Astrocyte (in vitro differentiated cells and primary cell): ENCODE measurements at places on chromosomes 1 and 21.

- DNase-seq: peak; percentile 77
These were observed 203.0 kb downstream of the PLPP3 start for GRCh38 chr1:56376188-56376984.

- no peak for DNase-seq
These were observed 107.2 kb downstream of the KCNK1 start for GRCh38 chr1:233721004-233721595.

DNA sequence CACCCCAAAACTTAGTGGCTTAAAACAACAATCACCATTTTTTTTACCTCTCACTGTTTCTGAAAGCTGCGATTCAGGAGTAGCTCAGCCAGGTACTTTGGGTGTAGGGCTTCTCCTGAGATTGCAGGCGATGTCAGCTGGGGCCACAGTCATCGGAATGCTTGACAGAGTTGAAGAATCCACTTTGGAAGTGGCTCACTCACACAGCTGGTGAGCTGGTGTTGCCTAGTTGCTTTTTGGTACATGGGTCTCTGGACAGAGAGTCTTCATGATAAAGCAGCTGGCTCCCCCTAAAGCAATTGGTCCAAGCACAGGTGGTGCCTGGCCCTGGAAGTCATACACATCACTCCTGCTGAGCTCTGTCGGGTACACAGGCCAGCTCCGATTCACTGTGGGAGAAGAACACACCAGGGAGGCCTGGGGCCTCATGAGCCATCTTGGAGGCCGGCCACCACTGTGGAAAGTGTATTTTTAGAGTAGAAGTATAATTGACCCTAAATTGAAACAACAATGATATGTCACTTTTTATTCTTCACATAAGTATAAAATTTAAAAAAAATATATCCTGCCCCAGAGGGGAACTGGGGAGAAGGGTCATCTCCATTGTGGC lies 75.2 kb upstream of the GALNT2 start:
- DNase-seq: no peak

GRCh38 chr1:167082511-167083027 lies 7.6 kb downstream of the GPA33 start:
- DNase-seq: no peak

DNA sequence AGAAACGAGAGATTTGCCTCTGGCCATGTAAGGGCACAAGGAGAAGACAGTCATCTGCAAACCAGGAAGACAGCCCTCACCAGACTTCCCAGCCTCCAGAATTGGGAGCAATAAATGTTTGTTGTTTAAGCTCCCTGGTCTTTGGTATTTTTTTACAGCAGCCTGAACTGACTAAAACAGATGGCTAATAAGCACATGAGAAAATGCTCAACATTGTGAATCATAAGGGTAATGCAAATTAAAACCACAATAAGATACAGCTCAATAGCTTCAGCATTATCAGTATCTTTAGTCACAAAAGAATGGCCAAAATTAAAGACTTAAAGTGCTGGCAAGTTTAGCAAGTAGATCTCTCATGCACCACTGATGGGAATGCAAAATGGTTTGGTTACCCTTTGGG lies 11.7 kb downstream of the UBE2G2 start:
- DNase-seq: peak; percentile 80

- no peak for DNase-seq
These were observed 3.1 kb downstream of the ASCL5 start for GRCh38 chr1:201123866-201124265.

DNA sequence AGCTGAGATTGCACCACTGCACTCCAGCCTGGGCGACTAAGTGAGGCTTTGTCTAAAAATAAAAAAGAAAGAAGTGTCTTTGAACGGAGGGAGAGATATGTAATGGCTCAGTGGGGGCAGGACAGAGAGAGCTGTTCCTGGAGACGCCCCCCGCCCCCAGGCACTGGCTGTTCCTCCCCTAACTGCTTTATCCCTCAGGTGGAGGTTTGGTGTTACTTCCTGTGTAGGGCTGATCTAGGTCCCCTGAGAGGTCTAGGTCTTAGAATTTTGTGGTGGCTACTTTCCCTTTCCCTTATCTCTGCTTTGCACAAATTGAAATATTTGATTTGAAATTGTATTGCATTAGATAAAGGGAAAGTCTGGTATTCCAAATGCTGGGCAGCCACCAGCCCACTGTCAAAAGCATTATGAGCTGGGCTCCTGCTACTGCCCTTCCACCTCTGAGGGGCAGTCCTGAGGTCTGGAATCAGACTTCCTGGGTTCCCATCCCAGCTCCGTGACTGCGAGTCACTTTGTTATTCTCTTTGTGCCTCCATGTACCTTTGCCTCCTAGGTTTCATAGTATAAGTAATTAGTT lies 134.8 kb upstream of the KIF26B start:
- no peak for DNase-seq

DNA sequence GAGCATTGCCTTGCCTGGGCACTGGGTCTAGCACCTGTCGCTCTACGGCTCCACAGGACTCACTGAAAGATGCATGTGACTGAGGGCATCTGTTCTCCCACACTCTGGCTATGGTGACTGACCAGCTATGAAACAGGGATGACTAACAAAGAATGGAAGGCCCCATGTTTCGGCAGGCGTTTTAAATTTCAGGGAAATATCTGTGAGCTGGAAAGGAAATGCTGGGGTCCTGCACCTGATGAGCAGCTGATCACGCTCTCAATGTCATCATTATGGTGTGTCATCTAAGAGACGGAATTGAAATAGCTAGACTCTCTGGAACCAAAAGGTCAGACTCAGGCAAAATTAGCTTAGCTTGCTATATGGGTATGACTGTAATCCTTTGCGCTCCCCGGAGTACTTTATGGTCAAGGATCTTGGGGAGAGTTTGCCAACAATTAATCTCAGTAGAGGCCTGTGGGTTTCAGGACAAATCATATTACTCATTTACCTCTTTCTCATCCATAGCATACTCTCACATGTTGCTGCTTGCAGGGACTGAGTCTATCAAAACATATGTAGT lies 24.5 kb upstream of the PALMD start:
- DNase-seq: peak; percentile 10

DNA sequence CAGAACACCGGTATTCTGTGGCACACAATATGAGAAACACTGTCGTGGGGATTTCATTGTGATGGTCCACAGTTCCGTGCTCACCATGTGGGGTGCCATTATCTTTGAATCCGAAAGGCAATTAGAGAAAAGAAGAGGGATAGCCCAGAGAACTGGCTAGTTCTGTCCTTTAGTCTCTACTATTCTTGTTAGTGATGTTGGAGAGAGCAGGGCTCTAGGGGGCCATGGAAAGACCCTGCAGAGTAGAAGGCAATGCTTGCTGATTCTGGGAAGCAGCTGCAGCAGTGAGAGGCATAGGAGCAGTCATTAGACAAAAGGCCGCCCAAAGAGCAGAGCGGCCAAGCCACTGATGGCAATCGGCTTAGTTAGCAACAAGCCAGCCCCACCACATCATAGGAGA lies 146.3 kb downstream of the TSEN15 start:
- DNase-seq: no peak

GRCh38 chr1:98668733-98669132 lies 7.2 kb downstream of the SNX7 start:
- no peak for DNase-seq

DNA sequence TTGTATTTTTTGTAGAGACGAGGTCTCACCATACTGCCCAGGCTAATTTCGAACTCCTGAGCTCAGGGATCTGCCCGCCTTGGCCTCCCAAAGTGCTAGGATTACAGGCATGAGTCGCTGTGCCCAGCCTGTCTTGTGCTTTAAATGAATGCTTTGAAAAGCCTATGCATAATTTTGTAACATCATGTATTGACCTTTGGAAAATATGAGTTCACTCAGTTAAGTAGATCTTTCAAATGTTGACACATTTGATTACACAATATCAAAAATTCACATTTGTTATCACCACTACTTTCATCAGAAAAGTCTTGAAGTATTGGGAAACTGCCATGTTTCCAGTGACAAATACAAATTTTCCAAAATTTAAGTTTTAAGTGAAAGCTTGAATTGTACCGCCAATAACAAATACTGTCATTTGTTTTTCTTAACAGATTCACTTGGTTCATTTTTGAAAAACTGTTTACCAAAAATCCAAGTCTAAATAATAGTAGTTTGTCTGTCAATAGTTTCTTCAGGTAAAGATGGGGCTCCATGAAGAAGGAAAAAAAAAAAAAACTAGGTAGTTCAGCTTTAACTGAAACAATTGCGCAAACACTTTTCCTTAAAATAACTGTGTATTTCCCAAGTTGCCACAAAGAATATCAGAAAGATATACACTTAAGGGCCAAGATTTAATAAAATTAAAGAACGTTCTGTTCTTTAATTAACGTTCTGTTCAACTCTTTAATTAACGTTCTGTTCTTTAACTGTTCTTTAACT lies 233.2 kb upstream of the NR5A2 start:
- DNase-seq: no peak

GRCh38 chr1:205455581-205456382 lies at the start of gene BLACAT1:
Gene BLACAT1, minus strand, starts transcription at chr1:205456045.
- DNase-seq: no peak

- peak; percentile 86 for DNase-seq
These were observed 862 bp upstream of the SGIP1 start for GRCh38 chr1:66532798-66533783.

DNA sequence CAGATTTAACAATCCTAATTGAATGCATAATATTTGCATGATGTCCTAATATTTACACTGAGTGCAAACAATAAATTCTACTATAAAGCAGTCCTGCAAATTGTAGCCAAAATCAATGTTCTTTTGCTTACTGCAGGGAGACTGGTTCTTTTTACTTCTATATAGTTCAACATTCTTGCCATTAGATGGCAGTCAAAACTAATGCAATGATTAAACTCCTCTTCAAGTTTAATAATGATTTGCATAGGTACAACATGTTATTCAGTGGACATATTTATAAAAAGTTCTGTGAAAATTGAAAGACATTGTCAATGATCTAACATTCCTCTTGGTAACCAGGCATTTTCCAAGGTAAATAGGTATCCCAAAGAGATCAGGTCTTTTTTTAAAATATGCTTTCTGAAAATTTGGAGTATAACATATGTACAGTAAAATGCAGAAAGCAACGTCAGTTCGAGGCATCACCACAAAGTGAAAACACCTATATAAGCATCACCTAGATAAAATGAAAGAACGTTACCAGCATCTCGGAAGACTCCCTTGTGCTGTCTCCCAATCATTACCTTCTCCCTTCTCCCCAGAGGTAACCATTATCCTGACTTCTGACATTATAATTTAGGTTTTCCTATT lies 9.8 kb upstream of the FNBP1L start:
- peak; percentile 30 for DNase-seq

- no peak for DNase-seq
These were observed 44.2 kb upstream of the KDM4A start for GRCh38 chr1:43605766-43606165.

DNA sequence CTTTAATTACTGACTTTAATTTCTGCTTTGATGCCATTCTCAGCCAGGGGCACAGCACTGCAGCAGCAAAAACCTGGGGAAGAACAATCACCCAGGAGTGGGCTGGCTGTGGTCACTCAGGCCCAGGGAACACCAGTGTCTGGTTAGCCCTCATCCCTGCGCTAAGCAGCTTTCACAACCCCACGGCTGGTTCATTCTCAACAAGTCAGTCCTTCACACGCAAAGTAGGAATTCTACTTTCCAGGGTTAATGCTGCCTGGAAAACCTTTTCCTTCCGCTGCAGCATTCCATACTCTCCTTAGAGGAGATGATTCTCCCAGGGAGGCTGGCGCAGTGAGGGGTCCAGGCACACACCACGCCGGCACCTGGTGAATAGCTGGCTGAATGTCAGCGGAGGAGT lies 24.3 kb upstream of the KCNE1 start:
- no peak for DNase-seq

- no peak for DNase-seq
These were observed 1.1 kb downstream of the LGALS8 start for GRCh38 chr1:236524895-236525184.

GRCh38 chr1:203065191-203065590 lies 20.6 kb downstream of the MYOG start:
- DNase-seq: no peak

GRCh38 chr21:46437511-46437910 lies 21.2 kb upstream of the DIP2A start:
- DNase-seq: no peak

DNA sequence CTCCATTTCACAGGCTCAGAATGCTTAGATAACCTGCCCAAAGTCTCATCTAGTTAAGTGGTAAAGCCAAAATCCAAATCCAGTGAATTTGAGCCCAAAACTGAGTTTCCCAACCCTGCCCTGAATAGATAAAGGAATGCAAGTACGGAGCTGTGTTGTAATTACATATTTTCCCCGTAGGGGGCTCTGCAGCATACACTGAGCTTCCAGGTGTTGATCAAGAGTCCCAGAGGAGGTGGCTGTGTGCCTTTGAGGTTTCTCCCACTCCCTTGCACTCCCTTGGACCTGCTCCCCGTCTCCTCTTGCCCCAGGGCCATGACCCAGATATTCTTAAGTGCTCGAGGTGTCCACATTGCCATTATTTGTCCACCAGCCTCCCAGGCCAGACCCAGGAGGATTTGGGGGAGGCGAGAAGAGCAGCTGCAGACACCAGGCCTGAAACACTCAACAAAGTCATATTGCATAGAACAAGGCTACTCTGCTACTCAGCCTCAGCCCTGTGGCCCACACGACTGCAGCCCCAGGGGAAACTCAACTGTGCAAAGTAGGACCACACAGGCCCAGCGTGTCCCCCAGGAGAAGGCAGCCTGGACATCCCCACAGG lies 18.4 kb upstream of the LY9 start:
- DNase-seq: no peak

DNA sequence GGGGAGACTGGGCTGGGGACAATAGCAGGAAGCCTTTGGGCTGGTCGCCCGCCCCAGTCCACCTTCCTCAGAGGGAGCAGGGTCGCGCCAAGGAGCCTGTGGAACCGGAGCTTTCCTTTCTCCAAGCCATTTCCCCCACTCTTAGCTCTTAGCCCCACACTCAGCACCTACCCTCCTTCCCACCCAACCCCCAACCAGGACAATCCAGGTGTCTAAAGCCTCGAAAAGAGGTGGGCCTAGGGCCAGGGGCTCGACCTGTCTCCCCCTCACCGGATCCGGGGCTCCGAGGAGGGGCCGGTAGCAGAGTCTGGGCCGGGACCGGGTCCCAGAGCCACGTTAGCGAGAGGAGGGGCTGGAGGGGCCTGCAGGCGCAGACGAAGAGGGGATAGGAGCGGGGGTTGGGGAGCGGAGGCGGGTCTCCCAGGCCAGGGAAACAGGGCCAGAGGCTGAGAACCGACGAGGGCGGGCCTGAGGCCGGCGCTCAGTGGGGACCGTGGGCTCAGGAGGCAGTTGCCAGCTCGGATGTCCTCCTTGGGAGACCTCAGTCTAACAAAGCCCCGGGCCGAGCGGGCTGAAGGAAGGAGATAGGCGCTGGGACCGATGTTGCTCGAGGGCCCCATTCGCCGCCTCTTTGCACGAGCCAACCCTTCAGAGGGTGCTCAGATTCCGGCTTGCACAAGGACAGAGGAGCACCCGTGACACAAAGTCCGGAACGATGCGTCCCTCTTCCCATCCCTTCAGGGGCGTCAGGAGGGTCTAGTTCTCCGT lies 943 bp downstream of the SEMA6C start:
- no peak for DNase-seq
